ENCODE measurements at places on chromosomes 5 and 9. TPM values are rescaled to one million over a fixed set of nuclear protein-coding genes. Genes with fewer than 3 reads are reported as not detected.

DNA sequence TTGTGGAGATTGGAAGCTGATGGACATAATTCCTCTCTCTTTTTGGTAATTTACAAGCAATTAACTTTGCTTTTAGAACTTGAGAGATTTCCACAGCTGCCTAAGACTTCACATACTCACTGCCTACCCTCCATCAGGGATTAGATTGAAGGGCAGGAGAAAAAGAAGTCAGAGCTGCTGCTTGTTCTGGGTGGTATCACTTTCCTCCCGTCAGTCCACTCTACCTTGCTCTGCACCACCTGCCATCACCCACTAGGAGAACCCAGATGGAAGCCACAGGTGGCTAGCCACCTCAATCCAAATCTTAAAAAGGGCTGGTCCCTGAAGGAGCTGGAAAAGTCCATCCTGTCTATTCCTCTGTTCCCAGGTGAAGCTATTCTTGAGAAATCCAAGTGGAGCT, 10.5 kb downstream of the IRF1 start:
- DNase-seq: no peak

DNA sequence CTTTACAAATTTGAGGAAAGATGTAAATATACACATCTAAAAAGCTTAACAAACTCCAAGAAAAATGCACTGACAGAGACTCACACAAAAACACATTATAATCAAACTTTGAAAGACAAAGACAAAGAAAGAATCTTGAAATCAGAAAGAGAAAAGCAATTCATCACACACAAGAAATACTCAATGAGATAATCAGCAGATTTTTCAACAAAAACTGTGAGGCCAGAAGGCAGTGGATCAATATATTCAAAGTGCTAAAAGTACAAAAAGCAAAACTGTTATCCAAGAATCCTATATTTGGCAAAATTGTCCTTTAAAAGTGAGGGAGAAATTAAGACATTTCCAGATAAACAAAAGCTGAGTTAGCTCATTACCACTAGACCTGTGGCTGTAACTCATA, 6.1 kb downstream of the TPD52L3 start:
- no peak for DNase-seq

GRCh38 chr5:86640998-86641397, 23.3 kb downstream of the COX7C start:
- no peak for DNase-seq

DNA sequence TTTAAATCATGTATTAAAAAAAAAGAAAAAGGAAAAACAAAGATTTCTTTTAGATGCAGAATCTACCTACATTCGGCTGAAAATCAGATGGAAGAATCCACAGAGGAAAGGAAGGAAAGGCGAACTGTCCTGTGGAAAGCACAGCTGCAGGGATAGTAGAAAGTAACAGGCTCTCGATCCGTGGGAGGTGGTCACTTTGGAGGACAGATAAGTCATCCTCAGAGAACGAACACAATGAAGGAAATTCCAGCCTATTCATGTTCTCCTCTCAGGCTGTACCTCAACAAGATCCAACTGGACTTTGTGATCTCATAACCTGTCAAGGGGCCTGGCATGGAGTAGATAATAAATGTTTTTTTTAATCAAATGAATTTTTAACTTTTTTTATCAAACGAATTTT, 72.8 kb downstream of the NR6A1 start:
- no peak for DNase-seq

FOXD4L4 gene
- 0.25 TPM for total RNA-seq

DNA sequence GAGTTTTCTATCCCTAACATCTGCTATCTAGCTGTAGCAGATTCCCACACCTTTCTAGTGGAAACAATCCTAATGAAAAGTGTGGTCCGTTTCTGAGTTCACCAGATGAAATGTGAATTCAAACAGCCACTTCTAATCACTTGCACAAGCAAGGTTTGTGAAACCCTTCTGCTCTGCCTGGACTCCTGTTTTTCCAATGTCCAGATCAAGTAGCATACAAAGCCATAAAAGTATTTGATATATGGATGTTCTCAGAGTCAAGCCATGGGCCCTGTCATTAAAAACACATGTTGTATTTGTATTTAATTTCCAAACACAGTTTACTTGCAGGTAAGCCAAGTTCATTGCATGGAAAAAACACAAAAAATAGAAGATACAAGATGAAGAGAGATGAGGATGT, 570.4 kb downstream of the NR2F1-AS1 start:
- DNase-seq: no peak

MYOT gene
- not detected for total RNA-seq

DNA sequence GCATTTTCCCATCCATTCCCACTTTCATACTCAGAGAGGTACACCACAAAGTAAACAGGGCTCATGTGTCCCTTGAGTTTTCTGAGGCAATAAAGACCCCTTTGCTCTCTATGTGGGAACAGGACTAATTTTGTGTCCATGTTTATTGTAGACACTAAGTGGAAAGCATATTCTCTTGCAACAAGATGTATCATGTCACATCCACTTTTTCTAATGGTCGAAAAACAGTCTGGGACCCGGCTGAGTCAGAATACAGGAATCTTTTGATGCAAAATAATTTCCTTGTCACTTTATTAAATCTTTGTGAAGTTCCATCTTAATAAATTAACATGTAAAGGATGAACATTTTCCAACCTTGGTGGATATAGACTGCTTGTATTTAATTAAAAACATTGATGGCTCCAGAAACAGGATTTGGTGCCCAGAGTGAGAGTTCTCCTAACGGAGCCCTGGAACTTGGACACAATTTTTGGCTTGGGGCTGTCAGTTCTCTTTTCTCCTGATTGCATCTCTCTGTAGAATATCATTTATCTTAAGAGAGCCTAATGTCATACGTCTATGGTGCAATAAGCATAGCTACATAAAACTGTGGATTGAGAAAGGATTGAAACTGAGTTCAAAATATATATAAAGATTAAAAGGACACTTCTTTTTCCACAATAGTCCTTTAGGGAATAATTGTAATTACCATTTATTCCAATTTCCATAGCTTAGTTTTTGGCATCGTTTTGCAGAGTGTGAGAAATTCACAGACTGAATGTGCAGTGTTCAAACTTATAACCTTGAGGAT, 1116.7 kb upstream of the SEMA6A start:
- no peak for DNase-seq

- no peak for DNase-seq
Measured at GRCh38 chr9:85876628-85877027, 64.3 kb upstream of the NAA35 start.

DNA sequence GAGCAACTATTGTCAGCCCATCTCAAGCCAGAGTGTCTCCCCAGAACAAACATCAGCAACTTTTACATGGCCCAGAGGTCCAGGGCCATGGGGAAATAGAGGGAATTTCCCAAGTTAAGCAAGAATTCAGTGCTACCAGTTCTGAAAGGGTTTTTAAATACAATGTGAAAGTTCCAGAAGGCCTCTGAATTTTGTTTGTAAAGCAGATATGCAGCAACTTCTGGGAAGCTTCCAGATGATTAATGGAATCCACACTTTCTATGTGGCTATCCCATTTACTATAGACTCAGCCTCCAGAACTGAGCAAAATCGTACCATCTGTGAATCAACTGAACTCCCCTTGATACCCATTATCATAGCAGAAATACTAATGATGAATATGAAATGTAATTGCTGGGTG, 93.8 kb downstream of the FEM1C start:
- no peak for DNase-seq

PCDHA13 gene
- total RNA-seq: under 0.01 TPM

- no peak for DNase-seq
Measured at GRCh38 chr5:174378121-174378874, 332.8 kb downstream of the NSG2 start.

GRCh38 chr5:173862047-173862477, 26.1 kb upstream of the CPEB4 start:
- DNase-seq: no peak

- no peak for DNase-seq
Measured at GRCh38 chr9:95224376-95225019, 93.0 kb downstream of the FANCC start.

ZNF483 gene
- 1.4 TPM for total RNA-seq

TEX48 gene
- total RNA-seq: not detected

DNA sequence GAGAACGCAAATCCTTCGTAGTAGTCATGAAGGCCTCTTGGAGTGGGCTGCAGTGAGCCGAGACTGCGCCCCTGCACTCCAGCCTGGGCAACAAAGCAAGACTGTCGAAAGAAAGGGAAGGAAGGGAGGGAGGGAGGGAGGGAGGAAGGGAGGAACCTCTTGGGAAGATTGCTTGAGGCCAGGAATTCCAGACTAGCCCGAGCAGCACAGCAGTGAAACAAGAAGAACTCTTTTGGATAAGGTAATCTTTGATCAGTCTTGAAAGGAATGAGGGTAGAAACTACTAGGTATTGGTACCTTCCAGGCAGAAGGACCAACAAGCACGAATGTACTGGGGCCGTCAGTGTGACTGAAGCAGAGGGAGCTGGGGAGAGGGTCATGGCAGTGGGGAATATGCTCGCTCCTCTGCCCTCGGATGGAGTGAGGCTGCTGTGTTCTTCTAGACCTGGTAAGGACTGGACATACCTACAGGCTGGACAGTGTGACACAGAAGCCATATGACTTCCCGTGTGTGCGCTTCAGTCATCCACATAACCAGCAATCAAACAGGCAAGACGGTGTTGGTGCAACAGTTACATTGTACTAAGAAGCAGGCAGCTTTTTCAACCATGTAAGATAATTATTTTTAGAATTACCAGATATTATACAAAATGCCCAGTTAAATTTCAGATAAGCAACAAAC, 45.2 kb downstream of the P4HA2 start:
- no peak for DNase-seq

SLC23A1 gene
- not detected for total RNA-seq

DNA sequence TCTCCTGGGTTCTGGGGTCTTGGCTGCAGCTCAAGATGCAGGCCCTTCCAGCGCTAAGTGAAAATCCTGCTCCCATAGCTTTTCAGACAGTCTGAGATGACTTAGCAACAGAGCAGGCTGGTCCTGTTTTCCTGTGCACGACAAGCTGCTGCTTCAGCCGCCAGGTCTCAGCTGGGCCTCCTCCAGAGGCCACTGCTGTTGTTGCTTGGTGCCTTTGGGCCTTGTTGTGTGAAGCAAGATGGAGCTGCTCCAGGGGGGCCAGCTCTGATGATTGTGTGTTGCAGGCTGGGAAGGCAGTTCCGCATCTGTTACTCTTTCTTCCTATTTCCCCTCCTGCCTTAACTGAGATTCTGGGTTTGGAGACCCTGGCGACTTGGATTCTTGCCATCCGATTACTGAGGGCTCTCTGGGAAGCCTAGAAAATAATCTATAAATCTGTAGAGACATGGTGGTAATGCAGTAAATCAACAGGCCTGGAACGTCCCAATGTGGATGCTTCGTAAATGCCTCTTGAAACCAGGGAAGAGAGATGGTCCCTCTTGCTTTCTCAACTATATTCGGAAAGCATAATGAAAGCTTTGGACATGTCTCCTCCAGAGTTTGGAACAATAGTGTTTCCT, 3.2 kb downstream of the MAP1B start:
- no peak for DNase-seq

Measured in pulmonary artery endothelial cell (primary cell).